ENCODE measurements at places on chromosomes 4 and X. TPM values are rescaled to one million over a fixed set of nuclear protein-coding genes. Genes with fewer than 3 reads are reported as not detected.

The P2RY4 gene
- total RNA-seq = 1.3 TPM

The GRIPAP1 gene
- total RNA-seq = 47.2 TPM

The STPG2 gene
- total RNA-seq = 1.6 TPM

The SHROOM2 gene
- total RNA-seq = 4.5 TPM

The REPS2 gene
- 21.4 TPM for total RNA-seq

The ACOX3 gene
- 24.0 TPM for total RNA-seq
